ENCODE measurements at places on chromosomes 11 and 22.

- peak; percentile 83 for DNase-seq
Measured at GRCh38 chr22:41382098-41382578, 396 bp downstream of the TEF start.

GRCh38 chr11:66950112-66950535 is 8.1 kb downstream of the PC start:
- no peak for DNase-seq

DNA sequence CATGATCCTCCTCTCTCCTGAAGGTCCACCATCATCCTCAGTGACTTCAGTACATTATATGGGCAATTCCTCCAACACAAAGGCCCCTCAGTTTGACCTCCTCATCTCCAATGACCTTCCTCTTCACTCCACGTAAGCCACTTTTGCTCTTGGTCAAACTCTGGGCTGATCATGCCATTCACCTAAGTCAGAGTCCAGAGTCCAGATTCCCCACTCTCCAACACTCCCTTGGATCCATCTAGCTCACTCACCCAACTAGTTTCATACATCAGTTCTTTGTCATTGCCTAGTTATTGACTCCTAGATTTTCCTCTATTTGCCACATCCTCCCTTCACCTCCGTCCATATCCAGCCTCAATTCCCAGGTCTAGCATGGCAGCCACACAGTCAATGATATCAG is 30.5 kb upstream of the TTC12 start:
- no peak for DNase-seq

GRCh38 chr22:28923826-28924732 is 40.7 kb downstream of the ZNRF3 start:
- peak; percentile 38 for DNase-seq

- DNase-seq: no peak
Measured at GRCh38 chr11:108669711-108670110, 4.8 kb downstream of the DDX10 start.

DNA sequence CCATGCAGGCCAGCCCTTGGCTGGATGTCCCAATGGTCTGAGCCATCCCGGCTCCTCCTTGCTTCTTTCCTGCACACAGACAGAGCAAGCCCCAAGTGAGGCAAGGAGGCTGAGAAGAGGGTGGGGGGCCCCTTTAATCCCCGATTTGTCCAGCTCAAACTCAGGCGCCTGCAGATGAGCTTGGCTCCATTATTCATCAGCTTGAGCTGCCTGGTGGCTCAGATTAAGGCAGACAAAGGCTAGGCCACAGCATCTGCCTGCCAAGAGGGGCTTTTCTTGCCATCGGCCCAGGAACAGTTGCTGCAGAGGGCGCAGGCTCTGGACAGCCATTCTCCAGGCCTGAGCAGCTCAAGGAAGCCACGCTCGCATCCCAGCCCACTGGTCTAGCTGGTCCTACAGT is 35.4 kb downstream of the LMO1 start:
- DNase-seq: no peak

- no peak for DNase-seq
Measured at GRCh38 chr11:106276859-106277436, 199.5 kb downstream of the AASDHPPT start.

GRCh38 chr11:61872935-61873565 is 18.3 kb downstream of the FADS3 start:
- DNase-seq: no peak

- no peak for DNase-seq
Measured at GRCh38 chr11:35516403-35516802, 9.0 kb downstream of the PAMR1 start.

DNA sequence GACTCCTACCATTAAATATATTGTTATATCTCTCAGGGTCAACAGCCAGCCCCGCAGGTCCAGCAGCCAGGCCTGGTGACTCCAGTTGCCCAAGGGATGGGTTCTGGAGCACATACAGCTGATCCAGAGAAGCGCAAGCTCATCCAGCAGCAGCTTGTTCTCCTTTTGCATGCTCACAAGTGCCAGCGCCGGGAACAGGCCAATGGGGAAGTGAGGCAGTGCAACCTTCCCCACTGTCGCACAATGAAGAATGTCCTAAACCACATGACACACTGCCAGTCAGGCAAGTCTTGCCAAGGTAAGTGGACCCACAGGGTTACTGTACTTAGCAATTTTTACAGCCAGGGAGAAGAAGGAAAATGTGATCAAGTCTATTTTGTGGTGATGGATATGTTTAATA is 35.1 kb downstream of the EP300 start:
- DNase-seq: no peak

GRCh38 chr11:120339394-120339890 is 3.2 kb downstream of the ARHGEF12 start:
- DNase-seq: no peak

- no peak for DNase-seq
Measured at GRCh38 chr22:39182478-39183030, 30.1 kb upstream of the CBX7 start.

DNA sequence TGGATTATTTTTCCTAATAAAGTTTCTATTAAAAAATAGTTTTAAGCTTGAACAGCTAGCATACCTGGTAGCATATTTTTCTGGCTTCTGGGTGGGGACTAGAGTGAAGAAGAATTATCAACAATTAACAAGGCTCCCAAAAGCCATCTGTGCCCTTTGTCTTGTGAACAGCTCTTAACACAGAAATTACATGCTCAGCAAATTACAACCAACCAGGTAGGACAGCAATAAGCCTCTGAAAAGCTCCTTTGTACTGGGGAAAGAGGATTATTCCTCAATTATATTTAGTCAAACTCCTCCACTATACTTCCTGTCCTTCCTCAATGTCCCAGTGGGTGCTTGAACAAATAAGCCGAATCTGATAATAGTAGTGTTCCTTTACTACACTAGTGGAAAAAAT is 162.8 kb downstream of the RAB38 start:
- DNase-seq: no peak

DNA sequence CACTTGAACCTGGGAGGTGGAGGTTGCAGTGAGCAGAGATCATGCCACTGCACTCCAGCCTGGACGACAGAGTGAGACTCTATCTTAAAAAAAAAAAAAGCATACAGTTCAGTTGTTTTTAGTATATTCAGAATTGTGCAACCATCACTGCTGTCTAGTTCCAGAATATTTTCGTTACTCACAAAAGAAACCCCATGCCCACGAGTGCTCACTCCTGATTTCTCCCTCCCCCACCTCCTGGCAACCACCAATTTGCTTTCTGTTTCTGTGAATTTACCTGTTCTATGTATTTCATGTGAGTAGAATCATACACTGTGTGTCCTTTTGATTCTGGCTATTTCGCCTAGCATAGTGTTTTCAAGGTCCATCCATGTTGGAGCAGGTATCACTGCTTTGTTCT is 24.8 kb downstream of the PTPRJ start:
- no peak for DNase-seq

DNA sequence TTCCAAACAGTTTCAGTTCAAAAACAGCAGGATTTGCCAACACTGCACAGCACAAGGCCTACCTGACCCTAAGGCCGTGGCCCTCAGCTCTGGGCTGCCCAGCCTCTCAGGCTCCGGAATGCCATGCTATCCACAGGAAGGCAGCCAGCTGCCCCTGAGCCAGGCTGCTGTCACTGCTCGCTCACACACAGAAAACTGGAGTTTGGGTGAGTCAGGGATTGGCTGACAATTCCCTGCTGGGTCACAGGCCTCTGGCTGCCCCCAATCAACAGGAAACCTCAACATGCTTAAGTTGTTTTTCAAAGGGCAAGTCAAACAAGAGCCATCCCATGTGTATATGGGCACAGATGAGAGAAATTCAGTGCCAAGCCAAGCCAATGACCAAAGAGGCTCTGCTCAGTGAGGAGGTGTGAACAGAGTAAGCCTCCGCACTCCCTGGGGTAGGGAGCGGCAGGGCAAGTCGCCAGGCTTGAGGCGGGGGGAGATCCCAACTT is 50.2 kb downstream of the RPL27A start:
- DNase-seq: peak; percentile 34

- DNase-seq: no peak
Measured at GRCh38 chr11:94840209-94840608, 72.1 kb downstream of the AMOTL1 start.

- no peak for DNase-seq
Measured at GRCh38 chr11:95715777-95716241, 73.8 kb downstream of the FAM76B start.

- no peak for DNase-seq
Measured at GRCh38 chr22:30909306-30909705, 59.3 kb downstream of the MORC2 start.
